Fibroblast of skin of right quadriceps (primary cell): ENCODE measurements at places on chromosomes 2 and 18.

DNA sequence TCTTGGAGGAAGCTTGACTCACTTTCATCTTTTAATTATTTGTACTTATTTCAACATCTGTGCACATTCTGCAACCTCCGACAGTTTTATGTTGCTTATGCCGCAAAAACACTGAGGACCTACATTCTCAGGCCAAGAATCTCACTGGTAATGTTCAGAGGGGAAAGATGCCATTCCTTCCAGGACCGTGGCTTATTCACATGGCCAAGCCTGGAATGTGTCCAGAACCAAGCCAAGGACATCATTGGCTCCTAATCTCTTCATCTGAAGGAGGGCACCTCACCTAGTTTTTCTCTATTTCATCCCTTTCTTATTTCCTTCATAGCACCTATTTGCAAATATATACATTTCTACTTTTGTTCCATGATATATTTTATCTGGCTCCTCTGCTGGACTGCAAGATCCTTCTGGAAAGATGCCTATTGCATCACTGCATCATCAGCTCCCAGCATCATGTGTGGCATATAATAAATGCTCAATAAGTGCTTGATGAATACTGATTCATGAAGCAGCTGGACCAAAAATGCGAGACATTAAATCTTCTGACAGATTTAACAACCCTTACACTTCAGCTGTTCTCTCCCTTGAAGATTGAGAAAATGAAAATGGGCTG, 377.1 kb downstream of the TNS1 start:
- DNase-seq, result peak; percentile 79

GRCh38 chr2:34004936-34005335, 405.8 kb upstream of the FAM98A start:
- DNase-seq, result no peak

DNA sequence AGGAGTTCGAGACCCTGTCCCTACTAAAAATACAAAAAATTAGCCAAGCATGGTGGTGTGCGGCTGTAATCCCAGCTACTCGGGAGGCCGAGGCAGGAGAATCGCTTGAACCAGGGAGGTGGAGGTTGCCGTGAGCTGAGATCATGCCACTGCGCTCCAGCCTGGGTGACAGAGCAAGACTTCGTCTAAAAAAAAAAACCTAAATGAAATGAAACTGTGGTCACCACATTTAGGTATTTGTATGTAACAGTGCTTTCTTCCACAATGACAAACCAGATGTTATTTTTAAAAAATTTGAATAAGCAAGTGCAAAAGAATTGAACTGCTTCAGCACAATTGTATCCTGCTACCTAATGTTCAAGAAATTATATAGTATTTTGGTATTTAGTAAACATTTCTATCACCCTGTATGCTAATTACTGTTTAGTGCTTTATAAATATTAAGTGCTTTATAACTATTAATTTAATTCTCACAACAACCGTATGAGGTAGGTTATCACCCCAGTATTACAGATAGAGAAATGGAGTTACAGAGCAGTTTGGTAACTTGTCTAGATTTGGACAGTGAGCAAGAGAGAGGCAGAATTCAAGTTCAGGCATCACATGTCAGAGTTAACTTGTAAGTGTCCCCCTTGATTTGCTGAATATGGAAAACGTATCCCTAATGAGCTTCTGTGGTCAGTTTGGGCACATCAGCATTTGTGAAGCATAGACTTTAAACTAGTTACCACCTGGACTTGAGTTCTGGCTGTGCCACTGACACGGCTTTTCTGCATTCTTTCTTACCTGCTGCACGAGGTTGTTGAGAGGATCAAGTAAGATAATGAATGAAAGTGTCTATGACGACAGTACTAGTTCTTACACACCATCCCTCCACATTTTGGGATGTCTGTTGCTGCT, 14.4 kb downstream of the PHLPP1 start:
- no peak for DNase-seq

DNA sequence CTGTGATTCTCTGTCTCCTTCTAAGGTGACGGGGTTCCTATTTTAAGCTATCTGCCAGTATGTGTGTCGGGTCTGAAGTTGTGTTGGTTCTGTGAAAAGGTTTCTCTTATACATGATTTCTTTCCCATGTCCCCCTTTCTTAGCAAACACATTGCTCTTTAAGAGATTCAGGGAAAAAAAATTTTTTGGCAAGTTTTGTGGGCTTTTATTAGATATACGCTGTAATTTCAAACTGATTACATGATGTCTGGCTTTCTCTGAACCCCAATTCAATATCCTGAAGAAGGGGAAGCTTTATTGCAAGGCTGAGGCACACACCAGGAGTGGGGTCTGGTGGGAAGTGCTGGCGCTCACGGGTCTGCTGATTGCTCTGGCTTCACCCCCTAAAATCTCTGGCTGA, 210.6 kb downstream of the AGPS start:
- no peak for DNase-seq

DNA sequence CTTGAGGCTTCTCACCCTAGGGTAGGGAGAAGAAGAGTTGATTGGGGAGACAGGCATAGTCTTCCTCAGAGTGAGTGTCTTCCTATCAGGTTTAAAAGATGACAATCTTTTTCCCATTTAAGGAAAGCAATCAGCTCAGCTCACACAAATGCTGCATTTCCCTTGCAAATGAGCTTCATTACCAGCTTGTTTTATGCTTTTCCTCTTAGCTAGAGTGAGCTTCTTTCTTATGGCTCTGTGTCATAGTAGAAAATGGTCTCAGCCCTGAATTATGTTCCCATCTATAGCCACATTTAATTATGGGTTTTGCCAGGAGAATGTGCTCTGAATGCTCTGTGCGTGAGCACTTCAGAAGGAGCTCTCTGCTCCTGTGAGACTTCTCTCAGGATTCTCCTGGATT, 112.8 kb upstream of the NCK2 start:
- no peak for DNase-seq

GRCh38 chr18:23088310-23088709, 47.0 kb upstream of the CABLES1 start:
- no peak for DNase-seq

DNA sequence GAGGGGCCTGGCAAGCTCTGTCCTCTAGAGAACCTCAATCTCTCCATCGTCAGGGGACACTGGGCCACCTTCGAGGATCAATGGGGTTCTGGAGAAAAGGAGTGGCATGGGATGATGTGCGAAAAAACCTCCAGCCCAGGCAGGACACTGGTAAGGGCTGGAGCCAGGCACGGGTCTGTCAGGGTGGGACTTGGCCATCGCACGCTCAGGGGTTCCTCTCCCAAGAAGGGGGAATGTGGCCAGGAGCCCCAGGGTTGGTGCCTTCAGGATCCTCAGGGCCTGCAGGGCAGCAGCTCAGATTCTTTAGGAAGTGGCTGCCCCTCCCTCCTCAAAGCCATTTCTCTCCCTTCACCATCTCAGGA, 46.8 kb upstream of the PLB1 start:
- DNase-seq, result no peak

- peak; percentile 85 for DNase-seq
Observed at GRCh38 chr2:188786368-188786841, 187.8 kb upstream of the COL3A1 start.

- no peak for DNase-seq
Observed at GRCh38 chr2:20578266-20578894, 72.5 kb downstream of the HS1BP3 start.

DNA sequence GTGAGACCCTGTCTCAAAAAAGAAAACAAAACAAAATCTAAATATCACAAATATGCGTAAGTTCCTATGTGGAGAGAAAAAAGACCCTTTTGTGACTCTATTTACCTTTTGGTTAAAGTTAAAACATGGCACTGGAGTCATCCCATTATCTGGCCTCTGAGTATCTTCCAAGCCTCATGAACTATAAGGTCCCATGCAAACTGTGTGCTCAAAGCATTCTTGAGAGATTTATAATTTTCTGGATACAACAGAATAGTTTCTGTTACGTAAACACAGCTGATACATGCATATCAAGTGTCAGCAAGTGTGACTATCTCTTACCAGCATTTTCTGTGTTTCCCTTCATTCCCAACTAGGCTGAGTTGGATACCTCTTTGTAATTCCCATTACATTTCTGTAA, 8.8 kb upstream of the NOSTRIN start:
- DNase-seq, result no peak

DNA sequence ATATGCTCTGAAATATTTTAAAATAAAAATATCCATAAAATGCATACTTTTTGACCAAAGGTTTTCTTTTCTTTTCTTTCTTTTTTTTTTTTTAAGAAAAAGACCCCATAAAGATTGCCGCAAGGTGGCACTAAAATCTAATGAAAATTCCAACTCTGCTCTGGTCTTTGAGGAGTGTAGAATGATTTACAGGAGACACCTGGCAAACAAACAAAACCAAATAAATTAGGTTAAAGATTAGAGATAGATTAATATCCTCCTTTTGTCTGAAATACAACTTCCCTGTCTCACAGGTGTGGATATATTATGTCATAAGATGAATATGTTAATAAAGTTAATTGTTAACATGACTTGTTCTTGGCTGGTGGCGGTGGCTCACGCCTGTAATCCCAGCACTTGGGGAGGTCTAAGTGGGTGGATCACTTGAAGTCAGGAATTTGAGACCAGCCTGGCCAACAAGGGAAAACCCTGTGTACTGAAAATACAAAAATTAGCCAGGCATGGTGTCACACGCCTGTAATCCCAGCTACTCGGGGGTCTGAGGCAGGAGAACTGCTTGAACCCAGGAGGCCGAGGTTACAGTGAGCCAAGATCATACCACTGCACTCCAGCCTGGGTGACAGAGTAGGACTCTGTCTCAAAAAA, 3.5 kb upstream of the RHOB start:
- DNase-seq, result peak; percentile 55

DNA sequence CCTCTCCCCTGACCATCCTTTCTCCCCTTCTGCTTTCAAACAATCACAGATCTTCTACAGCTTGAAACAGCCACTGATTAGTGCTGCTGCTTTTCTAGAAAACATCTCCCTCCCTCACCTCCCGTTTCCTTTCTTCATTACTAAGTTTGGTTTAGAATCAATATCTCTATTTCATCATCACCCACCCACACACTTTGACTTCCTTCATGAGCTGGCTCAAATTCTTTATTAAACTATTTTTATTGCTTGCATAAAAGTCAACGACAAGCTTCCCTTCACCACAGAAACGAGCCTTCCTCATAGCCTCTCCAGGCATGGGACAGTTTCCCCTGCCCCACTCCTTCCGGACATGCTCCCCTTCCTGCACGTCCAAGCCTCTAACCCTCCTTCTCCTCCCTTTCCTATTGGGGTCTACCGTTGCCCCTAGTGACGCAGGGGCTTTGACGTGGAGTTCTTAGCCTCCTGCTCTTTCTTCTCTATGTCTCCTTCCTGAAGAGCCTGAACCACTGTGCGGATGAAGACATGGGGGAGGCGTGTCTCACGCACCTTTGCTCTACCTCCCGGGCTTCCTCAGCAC, 172.0 kb downstream of the AFF3 start:
- DNase-seq, result peak; percentile 61

DNA sequence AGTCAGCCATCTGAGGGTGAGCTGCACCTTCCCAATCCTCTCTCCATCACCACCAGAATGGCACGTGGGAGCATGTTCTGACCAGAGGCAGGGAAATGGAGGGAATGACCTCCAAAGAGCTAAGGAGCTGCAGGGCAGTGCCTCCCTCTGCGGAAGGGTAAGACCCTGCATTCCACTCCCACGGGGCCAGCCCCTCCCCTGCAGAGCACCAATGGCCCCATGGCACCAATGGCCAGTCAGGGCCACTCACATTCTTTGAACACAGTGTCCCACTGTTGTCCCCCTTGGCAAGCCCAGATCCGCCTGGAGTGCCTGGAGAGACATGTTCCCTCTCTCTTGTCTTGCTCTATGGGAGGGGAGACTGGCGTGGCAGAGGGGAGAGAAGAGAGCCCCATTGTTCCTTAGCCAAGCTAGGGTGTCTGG, 164.4 kb downstream of the TNS1 start:
- no peak for DNase-seq

GRCh38 chr2:207902821-207903220, 122.5 kb downstream of the PLEKHM3 start:
- DNase-seq, result peak; percentile 8

GRCh38 chr2:133953524-133953923, 300.3 kb upstream of the MGAT5 start:
- DNase-seq, result no peak

DNA sequence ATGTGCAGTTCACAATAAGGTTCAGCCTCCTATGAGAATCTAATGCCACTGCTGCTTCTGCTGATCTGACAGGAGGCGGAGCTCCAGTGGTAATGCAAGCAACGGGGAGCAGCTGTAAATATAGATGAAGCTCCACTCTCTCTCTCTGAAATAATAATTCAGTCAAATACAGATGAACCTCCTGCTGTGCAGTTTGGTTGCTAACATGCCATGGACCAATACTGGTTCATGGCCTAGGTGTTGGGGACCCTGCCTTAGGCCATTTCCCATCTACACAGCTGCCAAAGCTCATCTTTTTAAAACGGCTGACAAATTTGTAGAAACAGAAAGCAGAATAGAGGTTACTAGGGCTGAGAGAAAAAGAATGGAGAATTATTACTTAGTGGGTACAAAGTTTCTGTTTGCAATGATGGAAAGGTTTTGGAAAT, 10.7 kb upstream of the HNRNPA3 start:
- DNase-seq, result no peak

- DNase-seq, result peak; percentile 61
Observed at GRCh38 chr18:22822024-22822423, 111.1 kb upstream of the RBBP8 start.

DNA sequence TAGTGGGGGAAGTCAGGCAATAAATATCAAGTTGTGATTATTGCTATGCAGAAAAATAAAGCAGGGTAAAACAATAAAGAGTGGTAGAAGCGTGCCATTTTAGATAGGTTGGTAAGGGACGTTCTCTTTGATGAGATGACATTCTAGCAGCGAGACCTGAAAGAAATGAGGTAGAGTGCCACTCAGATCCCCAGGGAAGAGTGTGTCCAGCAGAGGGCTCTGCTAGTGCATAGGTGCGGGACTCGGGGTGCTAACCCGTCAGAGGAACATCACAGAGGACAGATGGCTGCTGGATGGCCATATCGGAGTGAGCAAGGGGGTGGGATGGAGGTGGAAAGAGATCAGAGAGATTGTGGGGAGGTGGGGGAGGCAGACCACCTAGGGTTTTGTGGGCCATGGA, 16.3 kb upstream of the GTF2A1L start:
- DNase-seq, result no peak

DNA sequence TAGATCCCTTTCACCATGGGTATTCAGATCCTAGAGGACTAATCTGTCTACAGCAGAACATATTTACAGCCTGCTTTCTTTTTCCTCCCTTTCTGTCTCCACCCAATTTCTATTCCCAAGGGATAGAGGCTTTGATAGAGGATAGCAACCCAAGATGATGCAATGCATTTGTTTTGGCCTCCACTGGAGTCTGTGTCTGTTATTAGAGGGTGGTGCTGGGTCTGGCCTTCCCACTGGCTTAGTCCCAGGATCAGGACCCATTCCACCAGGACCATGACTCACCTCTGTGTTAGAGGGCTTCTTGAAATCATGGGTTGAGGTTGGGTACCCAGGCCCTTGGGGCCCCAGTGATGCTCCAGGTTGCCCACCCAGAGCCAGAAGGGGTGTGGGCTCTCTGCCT, 239.7 kb upstream of the TNP1 start:
- DNase-seq, result peak; percentile 50

DNA sequence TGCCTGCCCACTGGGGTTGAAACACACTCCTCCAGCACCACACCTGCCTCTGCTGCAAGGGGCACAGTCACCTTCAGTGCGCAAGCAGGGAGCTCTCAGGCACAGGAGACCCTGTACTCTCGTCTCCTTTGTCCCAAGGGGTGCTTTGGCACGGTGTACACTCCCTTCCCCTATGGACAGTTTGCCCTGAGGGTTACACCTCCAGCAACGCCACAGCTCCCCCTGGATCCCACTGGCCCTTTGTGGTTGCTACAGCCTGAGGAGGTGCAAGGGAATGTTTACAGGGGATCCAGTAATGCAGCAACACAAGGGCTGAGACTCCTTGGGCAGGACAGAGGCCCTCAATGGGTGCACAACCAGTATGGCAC, 45.2 kb upstream of the FAM117B start:
- no peak for DNase-seq

- DNase-seq, result no peak
Observed at GRCh38 chr2:171862501-171862900, 31.5 kb downstream of the SLC25A12 start.
